ENCODE measurements at places on chromosomes 5 and 9.

DNA sequence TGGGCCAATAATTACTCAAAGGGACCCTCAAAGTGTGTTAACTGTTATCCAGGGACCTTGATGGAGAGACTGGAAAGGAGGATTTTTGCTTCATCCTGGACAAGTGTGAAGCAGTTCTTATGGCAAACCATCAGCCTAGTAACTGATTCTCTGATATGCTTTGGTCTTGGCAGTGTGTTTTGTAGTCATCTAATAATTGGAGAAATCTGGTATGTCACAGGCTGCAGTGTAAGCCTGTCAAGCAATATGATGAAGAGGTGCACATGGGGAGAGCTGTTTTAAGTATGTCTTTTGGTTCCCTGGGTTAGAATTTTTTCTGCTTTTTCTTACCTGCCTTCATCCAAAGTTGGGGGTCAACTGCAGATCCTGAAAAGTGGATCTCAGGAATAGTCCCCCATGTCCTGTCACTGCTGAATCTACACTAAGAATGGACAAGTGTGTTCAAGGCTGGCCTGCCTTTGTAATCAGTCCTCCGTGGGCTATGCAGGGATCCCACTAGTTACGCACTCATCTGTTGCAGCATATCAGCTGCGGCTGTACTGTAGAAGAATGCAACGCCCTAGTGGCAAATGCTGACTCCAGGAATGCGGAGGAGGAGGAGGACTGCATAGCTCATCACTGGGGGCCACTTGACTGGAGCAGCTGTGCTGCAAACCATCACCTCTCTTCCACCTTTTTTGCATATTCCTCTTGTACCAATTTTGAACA is 1.9 kb downstream of the SPTAN1 start:
- DNase-seq, result peak; percentile 50

- DNase-seq, result no peak
Measured at GRCh38 chr5:139597134-139597533, 36.0 kb downstream of the UBE2D2 start.

DNA sequence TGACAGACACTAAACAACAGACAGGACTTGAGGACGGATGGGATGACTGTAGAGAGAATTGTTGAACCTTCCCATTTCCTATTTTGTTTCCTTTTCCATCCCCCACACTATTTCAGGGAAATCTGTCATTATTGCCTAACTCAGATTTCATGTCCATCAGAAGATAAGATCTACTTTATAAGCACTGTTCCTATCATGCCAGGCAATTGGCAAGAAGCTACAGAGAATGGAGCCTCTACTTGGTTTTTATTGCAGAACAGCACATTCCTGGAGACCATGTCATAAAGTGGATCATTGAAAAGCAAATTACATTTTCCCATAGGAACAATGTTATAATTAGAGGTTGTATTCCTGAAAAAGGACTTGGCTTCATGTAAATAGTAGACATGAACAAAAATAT is 173.7 kb upstream of the KIF2A start:
- DNase-seq, result no peak

GRCh38 chr9:91289244-91289643 is 72.5 kb downstream of the AUH start:
- DNase-seq, result no peak

DNA sequence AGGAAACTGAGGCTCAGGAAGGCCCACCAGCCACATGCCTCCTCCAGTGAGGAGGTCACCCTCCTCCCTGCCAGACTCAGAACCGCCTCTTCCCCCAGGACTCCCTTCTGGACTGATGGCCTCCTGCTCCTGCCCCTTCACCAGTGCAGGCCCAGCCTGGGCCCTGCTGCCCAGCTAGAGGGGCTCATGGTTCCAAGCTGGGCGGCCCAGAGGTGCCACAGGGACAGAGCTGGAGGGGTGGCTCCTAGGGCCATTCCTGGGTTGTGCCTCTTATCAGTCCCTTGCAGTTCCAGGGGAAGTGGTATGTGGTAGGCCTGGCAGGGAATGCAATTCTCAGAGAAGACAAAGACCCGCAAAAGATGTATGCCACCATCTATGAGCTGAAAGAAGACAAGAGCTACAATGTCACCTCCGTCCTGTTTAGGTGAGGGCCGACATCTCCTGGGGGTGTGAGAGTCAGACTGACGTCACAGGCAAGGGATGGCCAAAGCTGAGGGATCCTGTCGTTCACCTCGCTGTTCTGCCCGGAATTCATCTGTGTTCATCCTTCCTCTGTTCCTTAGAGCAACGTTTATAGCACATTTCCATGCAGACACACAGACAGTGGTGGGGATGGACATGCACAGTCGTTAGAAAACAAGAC is 819 bp downstream of the LCN2 start:
- no peak for DNase-seq

DNA sequence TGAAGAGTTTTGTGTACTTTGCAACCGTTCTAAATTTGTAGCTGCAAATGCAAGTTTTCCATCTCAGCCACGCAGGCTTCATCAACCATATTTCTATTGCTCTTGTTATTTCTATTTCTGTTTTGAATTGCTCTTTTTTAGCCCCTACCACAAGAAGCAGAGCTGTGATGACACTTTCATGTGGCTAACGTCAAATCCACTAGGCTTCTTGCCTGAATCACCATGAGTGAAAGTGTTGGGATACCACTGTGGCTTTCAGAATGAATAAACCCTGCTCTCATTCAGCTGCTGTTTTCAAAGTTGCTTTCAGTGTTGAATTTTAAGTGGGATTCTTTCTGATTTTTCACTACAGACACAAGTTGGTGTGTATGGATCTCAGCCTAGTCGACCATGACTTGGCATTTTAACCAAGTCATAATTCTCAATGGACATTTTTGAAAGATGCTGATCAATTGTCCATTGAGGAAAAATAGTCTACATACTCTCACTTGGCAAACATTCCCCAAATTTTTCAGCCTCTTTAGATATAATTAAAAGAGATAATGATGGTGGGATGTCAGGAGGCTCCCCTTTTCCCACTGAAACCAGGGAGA is 41.0 kb upstream of the MTAP start:
- DNase-seq, result no peak

DNA sequence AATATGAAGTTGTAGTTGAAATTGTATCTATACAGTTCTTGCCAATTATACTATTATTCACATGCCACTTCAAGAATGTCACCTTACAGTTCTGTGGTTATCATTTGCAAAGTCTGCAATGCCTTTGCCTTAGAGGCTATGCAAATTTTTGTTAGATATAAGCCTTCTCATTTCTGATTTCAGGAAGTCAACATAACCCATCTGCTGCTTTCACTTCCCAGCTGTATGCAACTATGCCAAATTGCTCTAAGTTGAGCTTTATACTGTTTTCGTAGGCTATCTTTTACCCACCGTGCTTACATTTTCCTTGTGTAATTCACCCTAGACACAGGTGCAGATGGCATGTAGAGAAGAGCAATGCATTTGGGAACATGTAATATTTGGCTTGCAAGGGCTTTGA is 1083.0 kb downstream of the CDH9 start:
- DNase-seq, result no peak

GRCh38 chr9:86368871-86369521 is 14.8 kb upstream of the TUT7 start:
- DNase-seq, result no peak

- DNase-seq, result no peak
Measured at GRCh38 chr5:65021527-65022226, 252.9 kb downstream of the CWC27 start.

Measured in germinal center (tissue), 1 donor.